ENCODE measurements at places on chromosomes 6 and 20.
A peak's percentile ranks its signal among the peaks of the same experiment; 100 is the strongest.

- no peaks in the 10 kb centered on the region for H3K4me1 ChIP-seq
- no peak for DNase-seq
- no peak overlapping the region for H3K27ac ChIP-seq
- no peaks in the 10 kb centered on the region for H3K36me3 ChIP-seq
Measured at GRCh38 chr6:4828187-4828698, 52.0 kb downstream of the CDYL start.

DNA sequence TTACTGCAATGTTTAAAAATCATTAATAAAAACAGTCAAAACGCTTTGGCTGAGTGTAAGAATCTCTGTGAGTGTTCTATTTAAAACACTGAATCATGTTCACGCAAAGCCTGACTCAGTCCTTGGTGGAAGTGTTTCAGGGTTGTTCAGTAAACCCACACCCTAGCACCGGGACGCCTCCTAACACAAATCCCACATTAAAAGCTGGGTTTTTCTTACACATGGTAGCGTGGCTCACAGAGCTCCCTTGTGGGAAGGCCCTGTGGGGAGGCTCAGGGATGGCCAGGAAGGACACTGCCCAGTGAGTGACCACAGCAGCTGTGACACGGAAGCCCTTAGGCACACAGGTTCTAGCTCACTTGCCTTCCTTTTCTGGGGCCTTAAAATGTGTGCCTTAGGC is 80.2 kb downstream of the GMPR start:
- H3K4me1 ChIP-seq, result peaks cover 52% of the 10 kb centered on the region
- H3K27me3 ChIP-seq, result no peaks in the 10 kb centered on the region
- peak overlapping the region; percentile 94 for H3K27ac ChIP-seq

GRCh38 chr6:87702589-87702945 is 534 bp upstream of the AKIRIN2 start:
- H3K27me3 ChIP-seq, result no peaks in the 10 kb centered on the region
- no peaks in the 10 kb centered on the region for H3K36me3 ChIP-seq
- H3K4me3 ChIP-seq, result peak overlapping the region; percentile 100
- peaks cover 33% of the 10 kb centered on the region for H3K4me1 ChIP-seq

DNA sequence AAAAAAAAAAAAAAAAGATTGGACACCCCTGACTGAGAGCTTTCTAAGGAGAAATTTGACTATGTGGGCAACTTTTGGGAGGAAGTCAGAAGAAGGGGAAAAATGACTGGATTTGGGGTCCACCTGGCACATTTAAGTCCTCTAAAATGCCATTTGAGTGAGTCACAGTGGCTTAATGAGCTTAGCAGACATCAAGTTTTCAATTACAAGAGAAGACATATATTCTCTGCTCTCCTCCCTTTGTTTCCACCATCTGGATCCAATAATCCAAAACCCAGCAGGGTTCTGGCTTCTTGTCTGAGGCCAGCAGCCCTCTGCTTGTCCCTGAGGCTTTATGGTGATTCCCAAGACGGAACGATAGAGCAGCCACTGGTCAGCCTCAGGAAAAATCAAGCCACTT is 6.9 kb downstream of the PI3 start:
- H3K27ac ChIP-seq, result no peak overlapping the region
- H3K4me1 ChIP-seq, result no peaks in the 10 kb centered on the region

DNA sequence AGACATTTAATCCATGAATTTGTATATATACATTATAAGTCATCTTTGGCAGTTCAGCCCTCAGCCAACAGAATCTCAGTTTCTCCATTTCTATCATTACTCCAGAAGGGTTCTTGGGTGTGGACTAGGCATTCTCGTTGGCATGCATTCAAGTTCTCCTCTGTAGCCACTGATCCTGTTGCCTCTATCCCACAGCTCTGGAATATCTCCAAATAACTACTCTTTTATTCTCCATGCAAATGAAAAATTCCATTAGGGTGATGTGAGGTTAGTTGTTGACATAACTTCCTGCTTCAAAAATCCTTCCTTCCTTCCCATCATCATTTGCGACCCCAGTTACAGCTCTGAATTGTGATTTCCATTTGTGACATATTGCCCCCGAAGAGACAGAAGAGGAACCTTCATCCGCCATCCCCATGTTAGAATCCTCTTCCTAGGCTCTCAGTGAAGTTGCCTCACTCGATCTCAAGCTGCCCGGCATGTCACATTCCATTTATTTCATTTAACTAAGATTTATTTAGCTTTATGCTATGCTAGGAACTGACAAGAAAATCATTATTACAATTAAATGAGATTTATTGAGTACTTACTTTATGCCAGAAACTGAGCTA is 93.7 kb upstream of the EDN1 start:
- H3K4me3 ChIP-seq, result no peak overlapping the region
- no peaks in the 10 kb centered on the region for H3K36me3 ChIP-seq
- H3K27me3 ChIP-seq, result no peaks in the 10 kb centered on the region
- H3K4me1 ChIP-seq, result no peaks in the 10 kb centered on the region

DNA sequence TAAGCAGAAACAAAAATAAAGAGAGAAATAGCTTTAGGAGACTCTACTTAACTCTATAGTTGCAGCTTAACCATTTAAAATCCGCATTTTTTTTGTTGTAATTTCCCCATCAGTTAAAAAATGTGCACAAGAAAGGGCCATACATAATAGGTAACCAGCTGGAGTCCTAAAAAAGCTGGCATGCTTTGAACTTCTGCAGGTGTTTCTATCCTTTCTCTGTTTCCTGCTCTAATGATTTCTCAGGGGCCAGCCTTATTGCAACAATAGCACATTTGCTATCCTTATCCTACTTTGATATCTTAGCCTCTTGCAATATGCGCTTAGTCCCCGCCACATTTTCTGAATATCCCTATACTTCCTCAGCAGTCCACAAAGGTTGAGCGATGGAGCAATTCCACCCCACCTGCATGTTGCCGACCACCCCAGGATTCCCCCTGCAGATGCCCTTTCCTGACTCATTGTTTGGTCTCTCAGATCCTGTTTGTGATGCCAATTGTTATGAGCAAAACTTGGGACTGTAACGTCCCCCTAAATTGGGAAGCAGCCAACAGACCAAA is 48.5 kb downstream of the TRIM27 start:
- no peaks in the 10 kb centered on the region for H3K36me3 ChIP-seq
- no peaks in the 10 kb centered on the region for H3K4me1 ChIP-seq
- no peak overlapping the region for H3K4me3 ChIP-seq

GRCh38 chr6:90219209-90219985 is 77.2 kb downstream of the BACH2 start:
- no peaks in the 10 kb centered on the region for H3K27me3 ChIP-seq
- no peaks in the 10 kb centered on the region for H3K36me3 ChIP-seq
- H3K4me1 ChIP-seq, result peaks cover 50% of the 10 kb centered on the region
- peak overlapping the region; percentile 89 for H3K27ac ChIP-seq

DNA sequence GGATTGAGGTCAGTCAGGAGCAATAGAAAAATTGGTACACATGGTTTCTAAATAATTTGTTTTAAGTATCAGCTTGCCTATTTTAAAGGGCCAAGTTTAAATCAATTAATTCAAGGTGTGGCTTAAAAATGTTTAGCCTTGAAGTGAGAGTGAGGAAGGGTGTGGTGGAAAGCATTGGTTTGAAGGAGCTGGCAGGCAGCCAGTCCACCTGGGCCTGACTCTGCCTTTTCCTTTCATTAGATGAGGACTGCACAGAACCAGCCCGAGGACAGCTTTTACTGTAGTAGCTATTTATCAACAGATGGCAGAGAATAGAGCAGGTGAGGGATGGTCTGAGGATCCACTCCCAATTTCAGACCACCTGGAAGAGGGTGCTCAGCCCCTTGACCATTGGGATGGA is 42.4 kb downstream of the DHX35 start:
- peaks cover 75% of the 10 kb centered on the region for H3K36me3 ChIP-seq
- no peaks in the 10 kb centered on the region for H3K27me3 ChIP-seq

- no peak for DNase-seq
- H3K4me3 ChIP-seq, result no peak overlapping the region
Measured at GRCh38 chr20:3612795-3613572, 50.2 kb downstream of the GFRA4 start.

DNA sequence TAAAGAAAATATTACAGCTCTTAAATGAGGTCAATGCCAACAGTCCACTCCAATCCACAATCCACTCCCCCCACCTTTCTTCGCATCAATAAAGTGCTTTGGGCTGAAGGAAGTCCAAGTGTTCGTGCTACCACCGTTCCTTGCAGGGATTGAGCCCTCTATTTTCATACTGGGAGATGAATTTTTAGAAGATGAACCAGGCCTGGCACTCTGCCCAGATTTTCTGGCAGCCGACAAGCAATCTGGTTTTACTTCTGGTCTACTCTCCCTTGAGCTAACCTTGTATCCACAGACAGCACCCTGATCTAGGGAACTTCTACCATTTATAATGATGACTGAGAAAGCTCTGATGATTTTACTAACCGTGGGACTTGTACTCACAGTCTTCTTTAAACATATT is 72.3 kb downstream of the BTBD9 start:
- DNase-seq, result peak; percentile 78
- H3K27me3 ChIP-seq, result no peaks in the 10 kb centered on the region
- no peaks in the 10 kb centered on the region for H3K36me3 ChIP-seq
- H3K4me3 ChIP-seq, result no peak overlapping the region
- no peaks in the 10 kb centered on the region for H3K4me1 ChIP-seq

- H3K27ac ChIP-seq, result peak overlapping the region; percentile 77
- no peaks in the 10 kb centered on the region for H3K27me3 ChIP-seq
- peaks cover 66% of the 10 kb centered on the region for H3K4me1 ChIP-seq
- H3K36me3 ChIP-seq, result no peaks in the 10 kb centered on the region
- DNase-seq, result no peak
- H3K4me3 ChIP-seq, result no peak overlapping the region
Measured at GRCh38 chr6:7138921-7139358, 31.2 kb downstream of the RREB1 start.

Data from suprapubic skin (tissue), 4 donors.